ENCODE measurements at places on chromosomes 3 and 15. TPM values are rescaled to one million over a fixed set of nuclear protein-coding genes. Genes with fewer than 3 reads are reported as not detected.

SLC15A2 gene
- total RNA-seq = 1.9 TPM

NR1I2 gene
- total RNA-seq = not detected

SIDT1 gene
- total RNA-seq = 4.2 TPM

C3orf22 gene
- total RNA-seq = not detected

GHSR gene
- not detected for total RNA-seq

DAG1 gene
- 52.2 TPM for total RNA-seq

USP4 gene
- 29.6 TPM for total RNA-seq

MAGEL2 gene
- total RNA-seq = 0.04 TPM

NDUFAF3 gene
- 51.4 TPM for total RNA-seq

XCR1 gene
- total RNA-seq = 0.12 TPM

SPATA12 gene
- total RNA-seq = 0.09 TPM

SFMBT1 gene
- total RNA-seq = 7.6 TPM

WHAMM gene
- total RNA-seq = 6.3 TPM

SAMMSON gene
- total RNA-seq = not detected

STARD5 gene
- total RNA-seq = 14.9 TPM

ISY1 gene
- 6.0 TPM for total RNA-seq

FEZF2 gene
- total RNA-seq = not detected

CPNE9 gene
- not detected for total RNA-seq

CCR9 gene
- total RNA-seq = not detected

ADAMTS9 gene
- total RNA-seq = 5.2 TPM

TEX9 gene
- total RNA-seq = 4.3 TPM

ACOX2 gene
- 10.5 TPM for total RNA-seq

ABHD10 gene
- 15.8 TPM for total RNA-seq

EFCC1 gene
- total RNA-seq = 0.66 TPM

RTP1 gene
- total RNA-seq = not detected

TEX55 gene
- not detected for total RNA-seq

BCHE gene
- total RNA-seq = 2.1 TPM

PLSCR2 gene
- total RNA-seq = not detected

GOLGA8S gene
- total RNA-seq = not detected

MYRIP gene
- total RNA-seq = 3.1 TPM

ATR gene
- 19.6 TPM for total RNA-seq

PARP3 gene
- 7.7 TPM for total RNA-seq

MRAS gene
- 1.4 TPM for total RNA-seq

CYP11A1 gene
- total RNA-seq = 7.2 TPM

GOLGA8M gene
- 0.57 TPM for total RNA-seq

FGD5 gene
- total RNA-seq = 0.80 TPM

MNS1 gene
- total RNA-seq = 0.57 TPM

RPP25 gene
- 12.4 TPM for total RNA-seq

DMXL2 gene
- total RNA-seq = 6.9 TPM

SHC4 gene
- 0.50 TPM for total RNA-seq

PLOD2 gene
- 20.8 TPM for total RNA-seq

SLC12A8 gene
- 15.9 TPM for total RNA-seq

LMCD1 gene
- total RNA-seq = 23.3 TPM

CHDH gene
- total RNA-seq = 1.3 TPM

MOBP gene
- total RNA-seq = not detected

LSMEM2 gene
- total RNA-seq = not detected

CADM2 gene
- total RNA-seq = 0.08 TPM

FRMD5 gene
- not detected for total RNA-seq

CCR8 gene
- total RNA-seq = not detected

GOLGA8J gene
- not detected for total RNA-seq

KNG1 gene
- not detected for total RNA-seq

FETUB gene
- 0.26 TPM for total RNA-seq
